Lung (tissue), 17 donors: ENCODE measurements at places on chromosomes 1 and 21. TPM values are rescaled to one million over a fixed set of nuclear protein-coding genes. Genes with fewer than 3 reads are reported as not detected.

GRCh38 chr1:15835205-15835740 is 12.2 kb upstream of the SPEN start:
- H3K36me3 ChIP-seq: no peaks in the 10 kb centered on the region
- H3K4me1 ChIP-seq: peaks cover 5% of the 10 kb centered on the region
- H3K27ac ChIP-seq: peak overlapping the region; percentile 90

DNA sequence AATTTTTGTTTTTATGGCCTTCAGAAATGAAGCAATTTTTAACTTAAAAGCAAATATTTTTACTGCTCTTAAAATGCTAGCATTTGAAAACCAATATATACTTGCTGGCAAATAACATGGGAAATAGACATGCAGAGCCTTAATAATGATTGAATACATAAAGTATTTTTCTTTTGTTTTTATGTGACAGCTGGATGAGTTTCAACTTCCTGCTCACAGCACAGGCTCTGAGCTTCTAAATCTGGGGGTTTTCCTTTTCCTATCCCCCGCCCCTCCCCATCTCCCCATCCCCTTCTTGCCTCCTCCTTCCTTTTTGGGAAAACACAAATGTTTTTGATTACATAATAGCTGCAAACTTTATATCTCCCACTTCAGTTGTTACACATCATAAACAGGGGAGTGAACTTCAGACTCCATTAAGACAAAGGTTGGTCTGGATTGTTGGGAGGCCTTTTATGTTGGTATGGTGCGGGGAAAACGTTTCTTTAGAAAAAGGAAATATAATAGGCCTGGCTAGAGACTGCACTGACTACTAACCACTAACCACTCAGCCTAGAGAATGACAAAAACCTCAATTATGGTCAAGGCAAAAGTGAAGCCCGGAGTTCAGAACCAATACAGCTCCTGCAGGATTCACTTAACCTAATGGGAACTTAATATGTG is 116.1 kb upstream of the GORAB start:
- no peak overlapping the region for H3K27ac ChIP-seq
- no peak overlapping the region for H3K4me3 ChIP-seq
- DNase-seq: no peak
- H3K36me3 ChIP-seq: no peaks in the 10 kb centered on the region
- H3K4me1 ChIP-seq: no peaks in the 10 kb centered on the region

GRCh38 chr1:36109041-36109679 is 15.9 kb downstream of the COL8A2 start:
- H3K4me3 ChIP-seq: no peak overlapping the region
- H3K27me3 ChIP-seq: no peaks in the 10 kb centered on the region
- H3K4me1 ChIP-seq: no peaks in the 10 kb centered on the region
- H3K27ac ChIP-seq: no peak overlapping the region
- H3K36me3 ChIP-seq: no peaks in the 10 kb centered on the region
- DNase-seq: no peak

Gene RBP7
- total RNA-seq: 2.1 TPM

Gene SLAMF9
- total RNA-seq: 0.74 TPM

GRCh38 chr1:203342192-203342940 is 8.6 kb downstream of the FMOD start:
- no peak overlapping the region for H3K27ac ChIP-seq
- H3K27me3 ChIP-seq: no peaks in the 10 kb centered on the region
- H3K4me3 ChIP-seq: no peak overlapping the region
- H3K4me1 ChIP-seq: peaks cover 2% of the 10 kb centered on the region
- peak; percentile 52 for DNase-seq

Gene ARHGAP29
- total RNA-seq: 43.5 TPM

- no peaks in the 10 kb centered on the region for H3K36me3 ChIP-seq
- no peak overlapping the region for H3K4me3 ChIP-seq
- H3K27ac ChIP-seq: no peak overlapping the region
- DNase-seq: no peak
- H3K4me1 ChIP-seq: peaks cover 5% of the 10 kb centered on the region
Observed at GRCh38 chr1:41574842-41575241, 90.4 kb upstream of the EDN2 start.

Gene BATF3
- 12.0 TPM for total RNA-seq

DNA sequence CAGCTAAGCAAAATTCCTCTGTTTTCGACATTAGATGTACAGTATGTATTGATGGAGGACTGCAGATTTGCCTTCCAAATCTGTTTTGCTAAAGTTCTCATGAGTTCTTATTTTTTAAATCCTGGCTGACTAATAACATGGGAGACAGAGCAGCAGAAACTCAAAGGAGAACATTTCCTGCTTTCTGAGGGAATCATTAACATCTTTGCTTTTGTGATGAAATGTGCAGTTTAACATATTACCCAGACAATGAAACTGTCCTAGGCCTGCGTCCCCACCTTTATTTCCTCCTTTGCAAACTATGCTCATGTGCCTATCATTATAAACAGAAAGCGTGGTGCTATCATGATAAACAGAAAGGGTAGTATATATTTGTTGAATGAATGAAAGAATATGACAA is 149.9 kb downstream of the ZP4 start:
- DNase-seq: no peak
- H3K36me3 ChIP-seq: no peaks in the 10 kb centered on the region
- H3K4me1 ChIP-seq: no peaks in the 10 kb centered on the region
- no peak overlapping the region for H3K4me3 ChIP-seq
- no peak overlapping the region for H3K27ac ChIP-seq

Gene SLFNL1
- 2.8 TPM for total RNA-seq

DNA sequence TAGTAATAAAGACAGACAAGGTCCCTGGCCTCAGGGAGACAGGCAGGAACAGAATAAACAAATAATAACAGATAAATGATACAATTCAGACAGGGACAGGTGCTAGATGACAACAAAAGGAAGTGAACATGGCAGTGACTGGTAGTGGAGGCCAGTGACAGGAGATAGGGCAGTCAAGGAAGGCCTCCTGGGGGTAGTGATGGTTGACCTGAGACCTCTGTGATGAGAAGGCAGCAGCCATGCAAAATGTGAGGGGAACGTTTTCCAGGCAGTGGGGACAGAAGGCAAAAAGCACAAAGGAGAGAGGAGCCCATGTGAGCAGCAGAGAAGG is 18.5 kb downstream of the OPTC start:
- peak overlapping the region; percentile 74 for H3K27ac ChIP-seq
- DNase-seq: no peak
- peaks cover 15% of the 10 kb centered on the region for H3K4me1 ChIP-seq
- H3K4me3 ChIP-seq: no peak overlapping the region

DNA sequence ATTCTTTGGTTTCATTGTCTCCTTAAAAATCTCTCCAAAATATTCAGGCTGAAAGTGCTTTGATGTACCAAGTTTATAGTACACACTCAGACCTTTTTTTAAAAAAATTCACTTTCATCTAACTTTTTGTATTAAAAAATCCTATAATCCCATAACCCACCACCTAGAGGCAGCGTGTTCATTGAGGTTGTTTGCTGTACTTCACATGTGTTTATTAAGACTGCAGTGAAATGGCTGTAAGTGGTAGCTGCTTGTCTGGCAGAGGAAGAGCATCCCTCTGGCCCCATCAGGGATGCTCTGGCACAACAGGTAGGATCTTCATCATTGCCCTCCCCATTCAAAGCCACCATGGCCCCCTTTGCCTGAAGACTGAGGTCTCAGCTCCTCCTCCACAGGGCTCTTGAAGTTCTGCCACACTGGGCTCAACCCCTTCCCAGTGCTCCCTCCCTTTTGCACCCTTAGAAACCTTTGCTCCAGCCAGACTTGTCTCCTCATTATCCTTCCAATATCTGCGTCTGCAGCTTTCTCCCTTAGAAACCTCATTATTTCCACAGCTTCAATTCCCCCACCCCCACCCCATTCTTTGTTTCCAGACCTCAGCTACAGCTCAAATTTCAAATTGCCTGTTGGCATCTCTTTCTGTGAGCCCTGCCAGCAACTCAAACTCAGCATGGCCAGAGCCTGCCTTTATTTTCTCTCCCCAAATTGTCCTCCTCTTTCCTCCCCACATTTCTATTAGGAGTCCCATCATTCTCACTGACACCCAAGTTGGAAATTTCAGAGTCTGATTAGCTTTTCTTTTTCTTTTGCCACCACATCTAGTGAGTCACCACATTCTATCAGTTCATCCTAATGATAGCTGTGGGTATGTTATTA is 369.6 kb upstream of the USP24 start:
- H3K27ac ChIP-seq: peak overlapping the region; percentile 10
- H3K36me3 ChIP-seq: no peaks in the 10 kb centered on the region
- H3K27me3 ChIP-seq: no peaks in the 10 kb centered on the region
- peak; percentile 92 for DNase-seq

Gene PPIAL4G
- 0.12 TPM for total RNA-seq

Gene AMY2B
- total RNA-seq: 40.4 TPM

GRCh38 chr21:30942192-30942591 is 60.8 kb upstream of the KRTAP11-1 start:
- no peaks in the 10 kb centered on the region for H3K27me3 ChIP-seq
- no peaks in the 10 kb centered on the region for H3K4me1 ChIP-seq
- H3K36me3 ChIP-seq: no peaks in the 10 kb centered on the region
- no peak for DNase-seq
- no peak overlapping the region for H3K27ac ChIP-seq

Gene OVAAL
- not detected for total RNA-seq

DNA sequence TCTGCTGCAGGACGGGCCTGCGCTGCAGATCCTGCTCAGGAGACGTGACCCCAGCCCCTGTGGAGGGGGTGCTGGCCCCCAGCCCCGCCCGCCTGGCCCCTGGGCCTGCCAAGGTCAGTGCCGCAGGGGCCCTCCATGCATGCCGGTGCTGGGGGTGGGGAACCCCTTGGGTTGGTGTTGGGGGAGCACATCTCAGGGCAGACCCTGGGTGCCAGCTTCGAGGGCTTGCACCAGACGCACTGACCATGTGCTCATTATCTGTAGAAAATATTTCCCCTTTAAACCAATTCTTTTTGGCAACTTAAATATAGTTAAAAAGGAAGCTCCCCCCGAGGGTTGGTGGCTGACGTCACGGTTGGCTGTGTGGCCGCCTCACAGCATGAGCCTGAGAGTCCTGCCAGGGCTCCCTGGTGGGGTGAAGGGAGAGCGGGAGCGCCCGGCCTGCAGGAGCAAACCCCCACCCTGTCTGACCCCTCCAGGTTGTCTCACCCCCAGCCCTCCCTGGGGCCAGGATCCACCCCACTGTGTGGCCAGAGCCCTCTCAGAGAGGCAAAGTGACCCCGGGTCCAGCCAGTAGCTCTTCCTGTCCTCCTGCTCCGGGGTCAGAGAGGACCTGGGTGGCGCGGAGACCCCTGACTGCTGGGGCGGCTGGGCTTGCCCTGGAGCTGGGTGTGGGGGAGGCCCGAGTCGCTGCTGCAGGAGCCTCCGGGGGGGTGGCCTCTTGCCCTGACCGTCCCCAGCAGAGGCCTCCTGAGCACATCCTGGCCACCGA is 5.3 kb upstream of the PFKL start:
- H3K4me1 ChIP-seq: peaks cover 22% of the 10 kb centered on the region
- DNase-seq: peak; percentile 81
- H3K4me3 ChIP-seq: no peak overlapping the region
- H3K36me3 ChIP-seq: no peaks in the 10 kb centered on the region

Gene LMO4
- total RNA-seq: 67.4 TPM

GRCh38 chr1:205071028-205071409 is 13.2 kb downstream of the TMEM81 start:
- no peaks in the 10 kb centered on the region for H3K36me3 ChIP-seq
- no peaks in the 10 kb centered on the region for H3K27me3 ChIP-seq
- no peak for DNase-seq
- no peaks in the 10 kb centered on the region for H3K4me1 ChIP-seq

GRCh38 chr1:172451002-172451443 is 7.2 kb upstream of the PIGC start:
- no peaks in the 10 kb centered on the region for H3K36me3 ChIP-seq
- H3K27ac ChIP-seq: no peak overlapping the region
- peak; percentile 45 for DNase-seq
- no peaks in the 10 kb centered on the region for H3K27me3 ChIP-seq
- peaks cover 4% of the 10 kb centered on the region for H3K4me1 ChIP-seq

GRCh38 chr21:44199448-44199847 is 41.3 kb downstream of the ICOSLG start:
- H3K27ac ChIP-seq: no peak overlapping the region
- no peaks in the 10 kb centered on the region for H3K27me3 ChIP-seq
- no peak overlapping the region for H3K4me3 ChIP-seq
- no peaks in the 10 kb centered on the region for H3K36me3 ChIP-seq

GRCh38 chr1:161869291-161869690 is 103.2 kb downstream of the ATF6 start:
- no peak overlapping the region for H3K4me3 ChIP-seq
- peak; percentile 39 for DNase-seq
- H3K27ac ChIP-seq: no peak overlapping the region

Gene OR2G6
- total RNA-seq: not detected

GRCh38 chr1:203265541-203265940 is 36.1 kb upstream of the CHIT1 start:
- H3K27me3 ChIP-seq: no peaks in the 10 kb centered on the region
- no peaks in the 10 kb centered on the region for H3K4me1 ChIP-seq
- H3K36me3 ChIP-seq: no peaks in the 10 kb centered on the region
- no peak overlapping the region for H3K27ac ChIP-seq
- H3K4me3 ChIP-seq: no peak overlapping the region

Gene ARMH1
- 9.7 TPM for total RNA-seq

DNA sequence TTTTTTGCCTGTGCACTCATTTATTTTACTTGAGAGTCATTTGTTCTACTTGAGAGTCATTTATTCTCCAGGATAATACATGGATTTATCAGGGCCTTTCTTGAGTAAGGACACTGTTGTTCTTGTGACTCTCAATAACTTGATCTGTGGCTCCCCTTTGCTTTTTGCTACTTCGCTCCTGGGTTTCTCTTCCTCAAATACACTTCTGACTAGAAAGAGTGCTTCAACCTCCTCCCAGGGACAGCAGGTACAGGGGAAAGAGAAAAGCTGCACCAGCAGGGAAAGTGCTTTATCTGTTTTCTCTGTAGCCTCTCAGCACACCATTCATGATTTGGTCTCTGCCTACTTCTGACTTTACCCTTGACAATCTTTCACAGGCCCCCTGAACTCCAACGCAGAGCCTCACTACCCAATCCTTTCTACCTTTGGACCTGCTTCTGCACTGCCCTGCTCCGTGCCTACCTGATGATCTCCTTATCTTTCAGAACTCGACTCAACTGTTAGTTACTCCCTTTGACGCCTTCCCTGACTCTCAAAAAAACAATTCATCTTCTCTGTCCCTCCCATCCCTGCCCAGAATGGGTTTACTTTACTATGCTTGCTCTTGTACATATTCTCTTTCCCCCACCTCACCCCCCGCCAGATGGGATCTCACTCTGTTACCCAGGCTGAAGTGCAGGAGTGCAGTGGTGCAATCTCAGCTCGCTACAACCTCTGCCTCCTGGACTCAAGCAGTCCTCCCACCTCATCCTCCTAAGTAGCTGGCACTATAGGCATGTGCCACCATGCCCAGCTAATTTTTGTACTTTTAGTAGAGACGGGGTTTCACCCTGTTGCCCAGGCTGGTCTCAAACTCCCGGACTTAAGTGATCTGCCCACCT is 15.6 kb upstream of the PIGM start:
- peaks cover 4% of the 10 kb centered on the region for H3K4me1 ChIP-seq
- DNase-seq: no peak
- no peak overlapping the region for H3K27ac ChIP-seq
- no peak overlapping the region for H3K4me3 ChIP-seq
- no peaks in the 10 kb centered on the region for H3K36me3 ChIP-seq
